Stimulated activated CD8-positive, alpha-beta memory T cell treated with anti-CD3 and anti-CD28 coated beads, Interleukin-4, amount 100 ng/mL, for 48 hours (primary cell): ENCODE measurements at places on chromosomes 7 and 10.

GRCh38 chr7:47227762-47228177 is 354.1 kb downstream of the TNS3 start:
- DNase-seq = no peak

DNA sequence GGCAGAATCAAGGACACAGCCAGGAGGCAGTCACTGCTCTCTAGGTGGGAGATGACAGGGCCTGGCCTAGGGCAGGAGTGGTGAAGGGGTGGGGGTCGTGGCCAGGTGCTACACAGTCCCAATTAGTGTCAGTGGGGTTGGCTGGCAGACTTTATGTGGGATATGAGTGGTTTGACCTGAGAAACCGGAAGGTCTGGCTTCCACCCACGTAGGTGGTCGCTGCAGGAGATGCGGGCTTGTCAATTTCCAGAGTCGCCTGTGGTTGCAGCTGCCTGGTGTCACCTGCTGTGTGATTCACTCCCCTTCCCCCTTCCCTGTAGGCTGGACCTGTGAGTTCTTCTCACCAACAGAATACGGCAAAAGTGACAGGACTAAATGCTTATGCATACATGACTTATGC is 124.3 kb downstream of the KLF6 start:
- no peak for DNase-seq

DNA sequence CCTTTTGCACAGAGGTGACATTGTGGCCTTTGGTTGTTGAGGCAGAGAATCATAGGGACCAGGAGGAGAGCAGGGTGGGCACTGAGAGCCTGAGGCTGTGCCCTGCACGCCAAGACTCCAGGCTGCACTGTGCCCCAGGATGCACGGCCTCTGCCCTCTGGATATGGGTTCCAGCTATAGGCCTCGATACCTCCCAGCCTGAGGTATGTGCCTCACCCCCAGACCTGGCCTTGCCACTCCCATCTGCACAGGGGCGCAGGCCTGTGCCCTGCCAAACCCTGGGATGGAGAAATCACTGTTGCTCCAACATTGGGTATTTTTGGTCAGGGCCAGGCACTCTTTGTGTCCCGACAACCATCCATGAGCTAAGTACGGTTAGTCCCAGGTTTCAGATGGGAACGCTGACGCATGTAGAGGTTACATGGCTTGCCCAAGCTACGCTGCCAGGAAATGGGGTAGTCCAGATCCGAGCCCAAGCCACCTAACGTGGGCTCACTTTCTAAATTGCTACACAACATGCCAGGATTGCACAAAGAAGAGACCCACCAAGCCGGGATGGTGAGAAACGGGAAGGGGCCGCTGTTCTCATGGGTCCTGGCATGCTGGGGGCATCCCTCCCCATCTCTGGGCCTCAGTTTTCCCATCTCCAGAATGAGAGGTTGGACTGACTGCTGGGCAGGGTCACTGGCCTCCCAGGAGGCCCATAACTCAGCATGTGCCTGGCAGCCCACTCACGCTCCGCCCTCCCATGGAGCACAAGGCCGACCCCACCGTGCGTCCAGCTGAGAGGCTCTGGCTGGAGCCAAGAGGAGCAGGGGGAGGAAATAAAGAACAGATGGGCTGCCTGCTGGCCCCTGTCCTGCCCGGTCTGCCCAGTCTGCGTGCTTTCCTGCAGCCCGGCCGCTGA is 44.2 kb downstream of the ZCCHC24 start:
- no peak for DNase-seq

DNA sequence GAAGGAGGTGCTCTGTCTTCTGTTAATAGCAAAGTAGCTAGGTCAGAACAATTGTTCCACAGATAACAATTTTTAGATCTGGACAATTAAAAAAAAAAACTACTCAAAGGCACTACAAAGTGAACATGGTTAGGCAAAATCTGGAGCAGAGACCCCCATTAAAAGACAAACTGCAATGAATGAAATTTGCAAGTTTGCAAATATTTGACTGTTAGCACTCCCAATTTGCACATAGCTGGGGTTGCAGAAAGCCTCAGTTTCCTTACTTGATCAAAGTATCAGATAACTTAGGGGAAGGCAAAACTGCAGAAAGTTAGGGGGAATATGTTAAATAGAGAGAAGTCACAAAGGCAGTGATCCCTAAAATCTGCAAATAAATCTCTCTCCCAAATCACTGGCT is 68.3 kb downstream of the DGKI start:
- no peak for DNase-seq

- DNase-seq = no peak
Observed at GRCh38 chr7:100812729-100813128, 14.6 kb downstream of the EPHB4 start.

DNA sequence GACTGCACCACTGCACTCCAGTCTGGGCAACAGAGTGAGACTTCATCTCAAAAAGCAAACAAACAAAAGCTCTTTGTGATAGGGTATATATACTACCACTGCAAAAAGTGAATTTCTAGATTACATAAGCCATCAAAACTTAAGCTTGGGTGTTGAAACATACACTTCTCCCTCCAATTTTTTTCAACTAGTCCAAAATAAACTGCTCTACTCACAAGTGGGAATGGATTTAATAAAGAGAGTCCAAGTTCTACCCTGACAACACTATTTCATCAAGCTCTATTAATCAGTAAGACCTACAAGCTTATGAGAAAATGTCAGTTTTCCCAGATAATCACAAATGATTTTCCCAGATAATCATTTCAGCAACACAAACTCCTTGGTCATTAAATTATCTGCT is 82.7 kb downstream of the NT5C2 start:
- no peak for DNase-seq

GRCh38 chr7:100191775-100192174 is 14.1 kb downstream of the STAG3 start:
- DNase-seq = no peak

GRCh38 chr7:106057204-106057961 is 54.7 kb downstream of the SYPL1 start:
- DNase-seq = no peak

DNA sequence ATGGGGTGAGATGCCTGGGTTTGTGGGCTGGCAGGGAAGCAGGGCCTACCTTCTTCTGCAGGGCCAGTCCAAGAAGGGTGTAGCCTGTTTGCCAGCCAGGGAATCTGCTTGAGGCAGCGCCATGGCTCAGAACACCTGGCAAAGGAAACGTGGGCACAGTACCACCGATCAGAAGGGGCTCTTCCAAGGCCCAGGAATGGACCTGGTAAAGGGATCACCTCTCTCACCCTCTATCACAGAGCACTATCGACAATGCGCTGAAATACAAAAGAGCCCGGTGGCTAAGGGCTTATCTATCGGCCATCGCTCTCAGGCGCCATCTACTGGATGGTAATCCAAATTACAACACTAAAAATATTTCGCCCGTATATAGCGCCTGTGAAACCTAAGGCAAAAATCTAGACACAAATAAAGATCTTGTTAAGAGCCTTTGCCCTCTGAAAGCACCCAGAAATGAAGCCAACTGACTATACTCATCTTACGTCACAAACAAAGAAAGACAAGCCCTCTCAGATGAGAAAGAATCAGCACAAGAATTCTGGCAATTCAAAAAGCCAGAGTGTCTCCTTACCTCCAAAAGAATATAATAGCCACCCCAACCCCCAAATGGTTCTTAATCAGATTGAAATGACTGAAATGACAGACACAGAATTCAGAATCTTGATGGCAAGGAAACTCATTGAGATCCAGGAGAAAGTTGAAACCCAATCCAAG is 217.8 kb upstream of the HPS1 start:
- DNase-seq = peak; percentile 52

DNA sequence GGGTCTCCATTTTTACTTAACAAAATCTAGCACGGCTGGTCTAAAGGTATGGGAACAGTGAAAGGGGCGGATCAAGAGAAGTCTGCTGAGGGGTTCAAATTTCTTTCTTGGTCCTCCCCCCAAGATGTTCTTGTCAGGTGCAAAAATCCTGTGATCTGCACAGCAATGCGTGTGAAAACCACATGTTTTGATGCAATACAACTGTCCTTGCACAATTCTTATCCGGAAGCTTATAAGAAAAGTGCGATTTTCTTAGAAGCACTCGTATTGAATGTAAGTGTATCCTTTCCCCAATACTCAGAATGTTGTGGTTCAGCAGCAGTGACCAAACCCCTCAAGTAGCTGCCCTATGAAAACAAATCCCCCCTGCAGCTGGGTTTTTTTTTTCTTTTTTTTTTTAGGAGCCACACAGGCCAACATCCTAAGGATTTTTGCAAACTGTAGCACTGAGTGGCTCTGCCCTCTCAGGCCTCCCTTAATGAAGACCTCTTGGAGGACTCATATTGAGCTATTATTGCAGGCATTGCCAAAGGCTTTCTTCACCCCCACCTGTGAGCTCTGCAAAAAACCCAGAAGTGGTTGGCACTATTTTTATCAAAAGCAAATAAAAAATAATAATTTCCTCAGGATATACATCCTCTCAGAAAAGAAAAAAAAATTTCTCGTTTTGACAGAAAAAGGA is 151.9 kb upstream of the ITGB1 start:
- no peak for DNase-seq

- no peak for DNase-seq
Observed at GRCh38 chr7:47796347-47796746, 151.9 kb downstream of the PKD1L1 start.

- DNase-seq = no peak
Observed at GRCh38 chr10:119409906-119410305, 132.6 kb downstream of the RGS10 start.
